HT1080 (cell line): ENCODE measurements at places on chromosomes 7 and 10. TPM values are rescaled to one million over a fixed set of nuclear protein-coding genes. Genes with fewer than 3 reads are reported as not detected.

The IGFBP1 gene
- 0.48 TPM in 1 of 2 replicates, not detected in the other for total RNA-seq

- no peak for DNase-seq
These were observed 19.5 kb downstream of the TCF7L2 start for GRCh38 chr10:112969542-112969941.

DNA sequence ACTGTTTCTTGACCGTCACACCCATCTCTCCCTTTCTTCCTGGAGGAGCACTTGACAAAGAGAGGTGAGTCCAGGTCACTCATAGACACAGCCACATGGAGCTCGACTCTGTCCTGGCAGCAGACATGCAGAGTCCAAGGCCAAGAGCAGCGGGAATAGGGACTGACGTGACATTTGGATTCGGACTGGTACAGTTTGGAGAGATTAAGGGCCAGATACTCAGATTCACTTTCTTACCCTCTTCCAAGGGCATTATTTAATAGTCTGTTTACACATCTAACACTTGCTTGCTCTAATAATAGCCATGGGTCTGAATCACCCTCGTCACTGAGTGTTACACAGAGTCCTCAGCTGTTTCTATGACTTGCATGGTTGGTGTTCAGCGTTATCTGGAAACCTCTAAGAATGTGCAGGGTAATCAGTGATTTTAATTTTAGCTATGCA, 39.2 kb upstream of the OTUD1 start:
- DNase-seq = no peak

- DNase-seq = no peak
These were observed 18.8 kb downstream of the MMD2 start for GRCh38 chr7:4939971-4940728.

- no peak for DNase-seq
These were observed 114.5 kb downstream of the INSYN2A start for GRCh38 chr10:127081851-127082345.

GRCh38 chr10:92972066-92972870, 88.3 kb upstream of the CYP26C1 start:
- peak; percentile 92 for DNase-seq

GRCh38 chr10:132632851-132633684, 95.5 kb downstream of the INPP5A start:
- DNase-seq = no peak

GRCh38 chr7:104982308-104983075, 31.5 kb upstream of the KMT2E start:
- no peak for DNase-seq

DNA sequence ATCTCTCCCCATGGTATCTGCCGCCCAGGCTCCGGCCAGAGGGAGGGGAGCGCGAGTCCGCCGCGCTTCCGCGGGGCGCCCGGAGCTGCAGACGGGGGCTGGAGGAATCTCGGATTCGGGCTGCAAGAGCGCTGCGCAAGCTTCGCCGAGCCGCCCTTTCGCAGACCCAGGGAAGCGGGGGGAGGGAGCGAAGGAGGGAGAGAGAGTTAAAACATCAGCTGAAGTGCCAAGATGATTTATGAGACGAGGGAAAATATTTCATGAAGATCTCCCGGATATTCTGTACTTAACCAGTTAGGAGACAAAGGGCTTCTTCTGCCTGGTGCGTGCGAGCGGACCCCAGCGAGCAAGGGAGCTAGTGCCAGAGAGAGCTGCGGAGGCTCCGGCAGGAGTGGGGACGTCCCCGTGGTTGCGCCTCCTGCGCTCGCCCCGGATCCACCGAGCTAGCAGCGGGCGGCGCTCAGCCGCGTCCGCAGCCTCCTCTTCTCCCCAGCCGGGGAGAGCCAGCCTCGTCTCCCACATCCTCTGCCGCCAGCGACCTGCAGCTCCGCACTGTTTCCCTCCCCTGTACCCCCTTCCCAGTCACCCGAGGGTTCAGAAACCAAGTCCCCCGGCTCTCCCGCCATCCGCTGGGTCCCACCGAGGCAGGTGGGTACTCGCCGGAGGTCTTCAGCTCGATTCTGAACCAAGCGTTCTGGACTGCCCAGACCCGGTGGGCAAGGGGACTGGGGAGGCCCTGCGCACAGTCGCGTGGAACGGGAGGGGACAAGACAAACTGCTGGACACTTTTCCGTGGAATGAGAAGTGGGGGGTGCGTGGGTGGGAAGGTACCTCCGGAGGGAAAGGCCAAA, 1.0 kb upstream of the PAX2 start:
- DNase-seq = no peak
